Fibroblast of the aortic adventitia (primary cell): ENCODE measurements at places on chromosomes 12 and 14.

DNA sequence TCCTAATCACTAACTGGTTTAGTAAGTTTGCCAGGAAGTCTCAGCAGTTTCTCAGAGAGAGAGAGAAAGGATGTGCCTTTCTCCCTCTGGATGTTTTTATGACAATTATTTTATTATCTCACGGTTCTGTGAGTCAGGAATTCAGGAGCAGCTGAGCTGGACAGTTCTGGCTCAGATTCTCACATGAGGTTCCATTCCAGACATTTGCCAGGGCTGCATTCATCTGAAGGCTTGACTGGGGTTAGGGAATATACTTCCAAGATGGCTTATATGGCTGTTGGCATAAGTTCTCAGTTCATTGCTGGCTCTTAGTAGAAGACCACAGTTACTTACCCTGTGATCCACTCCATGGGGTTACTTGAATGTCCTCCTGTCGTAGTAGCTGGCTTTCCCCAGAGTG is 101.2 kb upstream of the ATF7IP start:
- DNase-seq: peak; percentile 24

- peak; percentile 19 for DNase-seq
Measured at GRCh38 chr12:60308366-60308991, 712.6 kb downstream of the SLC16A7 start.

GRCh38 chr12:48489012-48489411 is 6.7 kb downstream of the C12orf54 start:
- DNase-seq: no peak

DNA sequence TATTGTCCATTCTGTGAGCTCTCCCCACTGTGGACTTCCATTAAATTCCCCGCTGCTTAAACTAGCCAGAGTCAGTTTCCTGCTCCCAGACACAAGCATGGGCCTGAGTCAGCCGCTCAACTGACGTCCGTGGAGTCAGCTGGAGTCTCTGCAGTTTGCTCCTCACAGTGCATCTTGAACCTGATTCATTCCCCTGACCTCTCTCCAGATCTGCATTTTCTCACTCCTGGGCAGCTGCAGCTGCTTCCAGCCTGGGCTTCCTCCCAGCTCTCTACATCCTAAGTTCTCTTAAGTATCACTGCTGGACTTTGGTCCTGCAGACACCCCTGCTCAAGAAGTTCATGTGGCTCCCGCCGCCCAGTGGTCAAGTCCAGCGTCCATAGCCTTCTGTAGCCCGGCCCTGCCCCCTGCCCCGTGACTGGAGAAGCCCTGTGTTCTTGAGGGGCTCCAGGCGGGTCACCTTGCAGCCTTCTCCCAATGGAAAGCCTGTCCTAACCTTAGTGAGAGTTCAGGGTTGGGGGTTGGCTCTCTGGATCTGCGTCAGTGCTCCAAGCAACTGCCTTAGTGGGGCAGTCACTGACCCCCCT is 20.0 kb downstream of the NFKBIA start:
- peak; percentile 98 for DNase-seq

DNA sequence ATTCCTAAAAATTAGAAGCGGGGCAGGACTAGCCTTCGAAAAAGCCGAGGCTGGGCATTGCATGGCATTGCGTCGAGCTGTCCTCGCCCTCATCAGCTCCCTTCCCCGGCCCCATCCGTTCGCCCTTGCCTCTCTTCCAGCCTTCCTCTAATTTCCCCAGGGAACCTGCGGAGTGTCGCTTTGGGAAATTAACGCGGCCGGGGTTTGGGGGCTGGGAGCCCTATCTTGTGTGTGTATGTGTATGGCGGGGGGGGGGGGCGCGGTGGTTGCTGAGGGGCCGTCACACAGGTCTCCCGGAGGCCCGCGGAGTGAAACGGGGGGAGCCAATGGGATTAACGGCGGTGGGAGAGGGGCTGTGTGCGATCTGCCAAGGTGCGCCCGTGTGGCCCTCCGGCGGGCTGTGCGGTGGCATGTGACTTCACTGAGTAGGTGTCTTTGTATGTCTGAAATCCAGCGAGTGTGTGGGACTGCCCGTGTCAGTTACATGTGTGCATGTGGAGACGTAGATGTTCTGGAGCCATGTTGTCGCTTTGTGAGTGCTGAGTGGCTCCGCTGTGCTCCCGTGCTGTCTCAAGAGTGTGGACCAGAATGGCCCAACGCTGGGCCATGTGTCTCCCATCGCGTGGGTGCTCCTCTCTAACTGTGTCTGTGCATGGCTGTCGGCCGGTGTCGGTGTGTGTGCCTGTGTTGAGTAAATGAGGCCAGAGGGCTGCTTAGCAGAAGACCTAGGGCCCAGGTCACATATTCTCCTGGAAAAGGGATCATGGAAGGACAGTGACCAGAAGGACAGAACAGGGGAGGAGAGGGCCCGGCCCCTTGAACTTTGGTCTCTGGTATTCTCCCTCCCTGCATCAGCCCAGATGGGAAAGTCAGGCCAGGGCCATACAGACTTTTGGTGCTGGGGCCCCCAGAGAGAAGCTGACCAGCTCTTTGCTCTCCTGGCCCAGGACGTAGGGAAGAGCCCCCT is 1.5 kb downstream of the PTMS start:
- DNase-seq: peak; percentile 55

GRCh38 chr12:80818878-80819277 is 102.2 kb downstream of the MYF5 start:
- no peak for DNase-seq

GRCh38 chr12:230925-231671 is 17.1 kb upstream of the SLC6A12 start:
- DNase-seq: no peak

DNA sequence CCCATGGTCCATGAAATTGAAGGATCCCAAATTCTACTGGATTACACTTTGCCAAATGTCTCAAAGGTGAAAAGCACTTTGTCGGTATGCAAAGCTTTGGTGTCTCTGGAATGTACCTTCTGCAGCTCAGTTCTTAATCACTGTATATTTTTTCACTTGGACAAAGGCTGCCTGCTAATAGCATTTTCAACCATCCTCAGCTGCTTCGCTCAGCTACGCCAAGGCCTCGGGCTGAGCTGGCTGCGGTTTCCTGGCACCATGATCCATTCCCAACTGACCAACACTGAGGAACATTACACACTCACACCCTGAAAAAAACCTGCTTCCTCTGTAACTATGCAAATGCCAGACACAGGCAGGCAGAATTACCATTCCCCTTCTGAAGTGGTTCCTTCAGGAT is 335.2 kb downstream of the DPF3 start:
- peak; percentile 89 for DNase-seq

DNA sequence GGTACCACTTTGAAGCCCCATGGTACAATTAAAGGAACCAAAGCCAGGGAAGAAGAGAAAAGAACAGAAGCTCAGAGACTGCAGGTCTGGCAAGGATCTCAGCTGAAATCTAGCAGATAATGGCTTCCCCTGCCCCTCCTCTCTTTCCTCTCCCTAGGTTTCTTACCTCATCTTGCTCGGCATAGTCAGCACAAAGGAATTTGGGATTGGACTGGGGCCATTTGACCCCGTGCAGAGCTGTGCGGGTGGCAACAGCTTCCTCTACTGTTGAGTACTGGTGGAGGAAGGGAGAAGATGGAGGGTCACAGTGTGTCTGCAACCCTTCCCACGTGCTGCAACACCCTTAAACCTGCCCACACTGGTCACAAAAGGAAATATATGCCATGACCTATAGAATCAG is 4.7 kb upstream of the CDH24 start:
- DNase-seq: peak; percentile 94

DNA sequence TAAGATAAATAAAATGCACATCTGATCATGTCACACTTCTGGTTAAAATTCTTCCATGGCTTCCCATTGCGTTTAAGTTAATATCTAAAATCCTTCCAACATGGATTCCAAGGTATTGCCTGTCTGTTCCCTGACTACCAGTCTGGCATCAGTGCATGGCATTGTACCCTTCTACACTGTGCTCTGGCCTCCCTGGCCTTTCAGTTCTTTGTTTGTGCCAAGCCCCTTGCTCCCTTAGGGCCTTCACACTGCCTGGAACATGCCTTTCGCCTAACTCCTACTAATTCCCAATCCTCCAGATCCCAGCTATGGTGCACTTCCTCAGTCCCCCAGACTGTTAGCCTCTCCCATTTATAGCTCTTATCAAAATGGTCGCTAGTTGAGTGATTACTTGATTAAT is 6.3 kb downstream of the CIPC start:
- no peak for DNase-seq

DNA sequence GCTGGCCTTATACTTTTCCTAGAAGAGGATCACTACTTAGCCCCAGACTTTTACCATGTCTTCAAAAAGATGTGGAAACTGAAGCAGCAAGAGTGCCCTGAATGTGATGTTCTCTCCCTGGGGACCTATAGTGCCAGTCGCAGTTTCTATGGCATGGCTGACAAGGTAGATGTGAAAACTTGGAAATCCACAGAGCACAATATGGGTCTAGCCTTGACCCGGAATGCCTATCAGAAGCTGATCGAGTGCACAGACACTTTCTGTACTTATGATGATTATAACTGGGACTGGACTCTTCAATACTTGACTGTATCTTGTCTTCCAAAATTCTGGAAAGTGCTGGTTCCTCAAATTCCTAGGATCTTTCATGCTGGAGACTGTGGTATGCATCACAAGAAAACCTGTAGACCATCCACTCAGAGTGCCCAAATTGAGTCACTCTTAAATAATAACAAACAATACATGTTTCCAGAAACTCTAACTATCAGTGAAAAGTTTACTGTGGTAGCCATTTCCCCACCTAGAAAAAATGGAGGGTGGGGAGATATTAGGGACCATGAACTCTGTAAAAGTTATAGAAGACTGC is 1.5 kb downstream of the MGAT2 start:
- no peak for DNase-seq

DNA sequence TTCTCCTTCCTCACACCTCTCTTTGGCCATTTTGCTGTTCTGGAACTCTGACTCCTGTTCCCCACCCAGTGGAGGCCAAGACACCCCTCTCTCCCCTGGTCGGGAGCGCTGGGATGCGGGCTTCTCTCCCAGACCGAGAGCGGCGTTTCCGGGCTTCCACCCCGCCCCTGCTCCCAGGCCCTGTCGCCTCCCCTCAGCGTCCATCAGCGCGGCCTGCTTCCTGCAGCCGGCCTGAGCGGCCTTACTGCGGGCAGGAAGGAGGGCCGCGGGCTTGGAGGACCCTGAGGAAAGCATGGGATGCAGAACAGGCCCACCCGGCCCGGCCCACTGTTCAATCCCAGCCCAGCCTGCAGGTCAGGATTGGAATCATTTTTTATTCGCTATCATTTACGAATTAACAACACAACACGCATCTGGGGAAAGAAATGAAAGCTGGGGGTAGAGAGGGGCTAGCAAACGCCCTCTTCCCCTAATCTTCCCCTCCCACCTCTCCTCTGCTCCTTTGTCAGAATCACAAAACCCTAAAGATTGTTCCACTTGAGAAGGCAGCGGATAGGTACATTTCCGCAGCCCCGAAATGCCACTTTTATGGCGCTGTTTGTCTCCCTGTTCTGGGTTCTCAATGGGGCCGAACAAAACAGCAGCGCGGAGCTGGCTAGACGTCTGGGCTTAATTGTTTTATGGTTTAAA is 3.8 kb upstream of the HOXC8 start:
- DNase-seq: peak; percentile 19

DNA sequence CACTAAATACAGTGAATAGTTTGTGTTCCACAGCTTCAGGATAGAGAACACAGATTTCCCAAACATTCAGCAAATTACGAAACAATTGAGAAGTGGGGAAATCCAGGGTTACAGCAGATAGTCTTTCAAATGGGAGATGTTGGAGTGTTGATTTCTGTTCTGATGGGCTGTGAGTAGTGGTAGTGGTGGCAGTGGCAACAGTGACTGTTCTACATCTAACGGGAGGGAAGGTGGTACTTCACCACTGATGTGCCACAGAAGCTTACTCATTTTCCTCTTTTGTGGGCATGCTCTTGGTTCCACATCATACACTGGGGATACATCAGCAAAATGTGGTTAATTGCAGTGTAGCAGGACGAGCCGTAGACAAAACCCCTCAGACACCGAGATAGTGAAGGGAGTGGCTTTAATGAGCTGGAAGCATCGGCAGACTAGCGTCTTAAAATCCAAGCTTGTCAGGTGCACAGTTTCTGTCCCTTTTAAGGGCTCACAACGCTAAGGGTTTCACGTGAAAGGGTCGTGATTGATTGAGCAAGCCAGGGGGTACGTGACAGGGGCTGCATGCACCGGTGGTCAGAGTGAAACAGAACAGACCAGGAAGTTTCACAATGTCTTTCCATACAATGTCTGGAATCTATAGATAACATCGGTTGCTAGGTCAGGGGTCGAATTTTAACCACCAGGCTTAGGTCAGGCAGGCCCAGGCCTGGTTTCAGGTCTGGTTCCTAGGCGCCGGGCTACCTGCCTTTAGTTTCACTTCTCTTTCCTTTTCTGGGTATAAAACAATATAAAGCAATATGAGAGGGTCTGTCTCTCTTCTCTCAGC is 330.6 kb upstream of the FBXO33 start:
- no peak for DNase-seq

GRCh38 chr12:67647181-67647798 is 1.3 kb upstream of the DYRK2 start:
- DNase-seq: no peak
